ENCODE measurements at places on chromosomes 1 and 21.

DNA sequence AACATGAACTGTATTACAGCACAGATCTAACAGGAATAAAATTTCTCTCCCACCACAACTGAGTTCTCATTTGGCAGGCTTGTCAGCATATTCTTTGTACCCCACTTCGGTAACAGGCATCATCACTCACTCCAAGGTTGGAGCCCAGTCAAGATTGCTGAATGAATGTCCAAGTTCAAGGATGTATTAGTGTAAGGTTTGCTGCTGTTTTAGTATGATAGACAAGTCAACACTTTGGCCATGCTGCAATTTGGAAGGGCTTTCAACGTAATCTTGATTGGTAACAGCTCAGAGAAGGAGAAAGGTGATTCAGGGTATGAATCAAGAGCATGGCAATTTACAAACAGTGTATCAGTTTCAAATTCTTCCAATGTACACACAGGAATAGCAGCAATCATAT lies 6.8 kb downstream of the SSX2IP start:
- no peaks in the 10 kb centered on the region for H3K36me3 ChIP-seq
- H3K27ac ChIP-seq, result no peak overlapping the region

GRCh38 chr1:20893931-20894330 lies 106.8 kb upstream of the HP1BP3 start:
- DNase-seq, result no peak
- H3K4me1 ChIP-seq, result no peaks in the 10 kb centered on the region
- no peak overlapping the region for H3K27ac ChIP-seq
- peaks cover 18% of the 10 kb centered on the region for H3K36me3 ChIP-seq

DNA sequence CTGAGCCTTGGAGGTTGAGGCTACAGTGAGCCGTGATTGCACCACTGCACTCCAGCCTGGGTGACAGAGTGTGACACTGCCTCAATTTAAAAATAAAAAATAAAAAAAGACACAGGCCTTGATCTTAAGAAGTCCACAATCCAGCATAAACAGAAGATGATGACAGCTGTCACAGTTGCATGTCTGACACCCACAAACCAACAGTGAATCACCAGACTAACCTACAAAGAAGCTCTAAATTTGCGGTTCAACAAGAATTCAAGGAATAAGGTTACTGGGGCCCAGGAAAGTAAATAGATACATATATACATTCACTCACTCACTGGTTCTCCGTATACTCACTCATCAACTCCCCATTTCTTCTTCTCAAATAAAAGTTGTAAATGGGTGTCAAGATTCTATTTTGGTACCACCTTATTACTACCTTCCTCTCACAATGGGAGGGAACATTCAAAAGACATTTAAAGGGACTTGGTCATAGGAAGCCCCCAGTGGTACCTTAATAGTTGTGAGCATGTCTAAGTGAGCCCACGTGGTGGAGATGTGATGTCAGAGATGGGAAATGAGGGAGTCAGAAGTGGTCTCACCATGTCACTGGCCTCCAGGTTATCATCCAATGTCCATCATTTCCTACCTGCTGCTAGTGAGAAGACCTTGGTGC lies 66.9 kb upstream of the PRDX6 start:
- H3K27me3 ChIP-seq, result no peaks in the 10 kb centered on the region
- H3K4me3 ChIP-seq, result no peak overlapping the region
- H3K4me1 ChIP-seq, result peaks cover 6% of the 10 kb centered on the region
- H3K27ac ChIP-seq, result no peak overlapping the region
- DNase-seq, result no peak

DNA sequence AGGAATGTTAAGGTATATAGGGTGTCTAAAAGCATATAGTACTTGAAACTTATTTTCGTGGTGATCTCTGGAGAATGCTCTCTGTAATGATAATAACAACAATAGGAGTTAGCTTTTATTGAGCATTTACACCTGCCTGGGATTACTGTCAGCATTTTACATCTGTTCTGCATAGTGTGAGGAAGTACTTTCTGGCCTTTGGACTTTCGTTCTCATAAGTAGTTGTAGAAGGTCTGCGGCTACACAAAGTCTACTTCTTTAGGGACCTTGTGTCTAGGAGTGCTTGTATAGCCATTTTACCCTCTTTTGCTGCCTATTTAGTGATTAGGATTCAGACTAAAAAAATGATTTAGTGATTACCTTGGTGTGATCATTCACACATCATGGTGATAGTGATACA lies 103.6 kb upstream of the GPR52 start:
- DNase-seq, result no peak
- no peaks in the 10 kb centered on the region for H3K36me3 ChIP-seq
- H3K27me3 ChIP-seq, result no peaks in the 10 kb centered on the region
- H3K4me3 ChIP-seq, result no peak overlapping the region
- H3K4me1 ChIP-seq, result no peaks in the 10 kb centered on the region

DNA sequence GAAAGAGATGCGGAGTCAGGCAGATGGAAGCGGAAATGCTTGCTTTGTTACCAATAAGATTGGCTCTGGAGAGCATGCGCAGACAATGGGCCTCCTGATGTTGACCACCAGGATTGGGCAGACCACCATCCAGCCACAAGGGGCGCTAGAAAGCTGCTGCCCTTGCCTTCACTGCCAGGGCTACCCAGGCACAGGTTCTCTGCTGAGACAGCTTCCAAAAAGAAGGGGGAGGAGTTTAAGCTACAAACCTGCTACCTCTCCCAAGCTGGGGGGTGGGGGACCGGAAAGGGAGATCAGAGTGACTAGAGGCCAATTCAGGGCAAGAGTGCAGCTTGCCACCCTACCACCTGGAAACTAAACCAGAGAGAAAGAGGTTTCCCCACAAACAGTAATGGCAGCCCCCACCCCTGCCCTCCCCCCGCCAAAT lies 369.7 kb downstream of the RRAGC start:
- no peak overlapping the region for H3K27ac ChIP-seq
- H3K4me3 ChIP-seq, result no peak overlapping the region
- H3K36me3 ChIP-seq, result no peaks in the 10 kb centered on the region
- no peaks in the 10 kb centered on the region for H3K4me1 ChIP-seq

- no peaks in the 10 kb centered on the region for H3K27me3 ChIP-seq
- no peak overlapping the region for H3K4me3 ChIP-seq
- H3K36me3 ChIP-seq, result no peaks in the 10 kb centered on the region
- H3K4me1 ChIP-seq, result no peaks in the 10 kb centered on the region
- peak; percentile 31 for DNase-seq
- no peak overlapping the region for H3K27ac ChIP-seq
Measured at GRCh38 chr1:44079566-44079965, 39.1 kb upstream of the KLF17 start.

DNA sequence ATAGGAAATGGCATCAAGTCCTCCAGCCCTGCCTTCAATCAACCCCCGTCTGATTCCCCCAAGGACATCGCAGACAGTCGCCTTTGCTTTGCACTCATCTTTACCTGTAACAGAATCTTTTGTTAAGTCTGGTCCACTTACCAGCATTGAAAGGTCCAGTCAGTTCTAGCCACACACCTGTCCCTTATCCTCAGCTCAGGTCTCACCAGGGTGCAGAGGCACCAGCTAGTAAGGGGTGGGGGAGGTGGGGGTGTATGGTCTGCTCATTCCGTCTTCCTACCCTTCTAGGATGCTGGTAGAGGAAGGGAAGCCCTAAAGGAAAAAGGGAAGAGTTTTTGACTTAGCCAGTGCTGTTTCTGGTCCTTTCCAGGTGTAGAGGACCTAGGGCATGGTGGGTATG lies 427.7 kb downstream of the MATN1 start:
- peaks cover 2% of the 10 kb centered on the region for H3K27me3 ChIP-seq
- H3K27ac ChIP-seq, result no peak overlapping the region
- H3K4me3 ChIP-seq, result no peak overlapping the region

GRCh38 chr1:209767096-209767495 lies 11.2 kb downstream of the TRAF3IP3 start:
- peaks cover 13% of the 10 kb centered on the region for H3K4me1 ChIP-seq
- H3K4me3 ChIP-seq, result no peak overlapping the region
- no peak overlapping the region for H3K27ac ChIP-seq
- no peaks in the 10 kb centered on the region for H3K27me3 ChIP-seq

DNA sequence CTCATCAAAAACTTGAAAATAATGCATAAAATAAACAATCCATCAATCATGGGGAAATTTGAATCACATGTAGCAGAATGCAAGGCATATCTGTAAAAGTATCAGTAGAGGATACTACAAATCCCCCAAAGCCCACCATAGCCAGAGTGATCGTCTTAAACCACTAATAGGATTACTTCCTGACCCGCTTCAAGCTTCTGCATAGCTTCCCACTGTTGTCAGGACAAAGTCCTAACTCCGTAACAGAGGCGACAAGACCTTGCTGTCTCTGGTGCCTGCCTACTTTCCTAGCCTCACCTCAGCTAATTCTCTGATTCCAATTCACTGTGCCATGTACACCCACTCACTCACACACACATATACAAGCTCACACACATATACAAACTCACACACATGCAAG lies 161.2 kb upstream of the NFIA start:
- H3K27me3 ChIP-seq, result no peaks in the 10 kb centered on the region
- H3K36me3 ChIP-seq, result no peaks in the 10 kb centered on the region
- no peak overlapping the region for H3K4me3 ChIP-seq
- peaks cover 22% of the 10 kb centered on the region for H3K4me1 ChIP-seq
- no peak overlapping the region for H3K27ac ChIP-seq

DNA sequence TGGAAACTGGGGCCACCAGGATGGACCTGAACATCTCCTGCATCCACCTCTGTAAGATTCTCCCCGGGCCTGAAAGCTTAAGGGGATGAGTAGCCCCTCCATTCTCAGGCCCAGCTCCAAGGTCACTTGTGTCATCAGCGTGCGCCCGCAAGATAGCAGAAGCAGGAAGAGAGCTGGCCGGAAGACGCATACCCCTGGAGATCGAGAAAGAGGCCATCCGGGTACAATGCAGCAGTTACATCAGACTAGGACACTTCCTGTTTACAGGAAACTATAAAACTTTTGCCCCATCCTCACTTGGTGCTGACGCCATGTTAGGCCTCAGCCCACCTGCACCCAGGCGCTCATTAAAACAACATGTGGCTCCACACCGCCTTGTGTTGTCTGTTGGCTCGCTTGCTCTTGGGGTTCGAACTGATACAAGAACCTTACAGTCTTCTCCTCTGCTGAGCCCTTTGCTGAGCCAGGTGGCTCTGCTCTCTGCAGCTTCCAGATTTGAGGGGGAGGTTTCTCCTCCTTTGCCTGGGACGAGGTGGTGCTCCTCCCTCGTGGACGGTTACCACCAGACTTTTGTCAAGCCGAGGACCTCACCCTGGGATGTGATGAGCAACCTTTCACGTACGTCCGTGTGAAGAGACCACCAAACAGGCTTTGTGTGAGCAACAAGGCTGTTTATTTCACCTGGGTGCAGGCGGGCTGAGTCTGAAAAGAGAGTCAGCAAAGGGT lies 277.5 kb upstream of the C1orf174 start:
- no peaks in the 10 kb centered on the region for H3K36me3 ChIP-seq
- H3K27ac ChIP-seq, result no peak overlapping the region
- DNase-seq, result no peak
- H3K4me3 ChIP-seq, result no peak overlapping the region
- no peaks in the 10 kb centered on the region for H3K4me1 ChIP-seq
- H3K27me3 ChIP-seq, result peaks cover 8% of the 10 kb centered on the region

DNA sequence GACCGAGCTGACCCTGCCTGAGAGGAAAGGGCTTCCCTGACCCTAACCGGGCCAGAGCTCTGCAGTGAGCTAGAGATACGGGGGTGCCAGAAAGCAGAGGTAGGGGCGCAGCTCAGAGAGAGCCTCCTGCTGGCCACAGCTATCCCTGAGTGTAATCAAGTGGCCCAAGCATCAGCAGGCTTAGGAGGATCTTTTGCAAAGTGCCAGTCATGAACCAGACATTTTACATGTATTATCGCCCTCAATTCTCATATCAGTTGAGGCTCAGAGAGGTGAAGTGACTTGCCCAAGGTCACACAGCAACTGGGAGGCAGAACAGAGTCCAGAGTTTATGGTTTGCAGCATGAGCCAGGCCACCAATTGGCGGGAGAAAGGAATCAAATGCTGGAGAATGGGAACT lies 7.0 kb upstream of the ID3 start:
- H3K4me3 ChIP-seq, result no peak overlapping the region
- peaks cover 44% of the 10 kb centered on the region for H3K4me1 ChIP-seq
- H3K36me3 ChIP-seq, result no peaks in the 10 kb centered on the region
- H3K27ac ChIP-seq, result peak overlapping the region; percentile 42
- no peaks in the 10 kb centered on the region for H3K27me3 ChIP-seq
- DNase-seq, result no peak

DNA sequence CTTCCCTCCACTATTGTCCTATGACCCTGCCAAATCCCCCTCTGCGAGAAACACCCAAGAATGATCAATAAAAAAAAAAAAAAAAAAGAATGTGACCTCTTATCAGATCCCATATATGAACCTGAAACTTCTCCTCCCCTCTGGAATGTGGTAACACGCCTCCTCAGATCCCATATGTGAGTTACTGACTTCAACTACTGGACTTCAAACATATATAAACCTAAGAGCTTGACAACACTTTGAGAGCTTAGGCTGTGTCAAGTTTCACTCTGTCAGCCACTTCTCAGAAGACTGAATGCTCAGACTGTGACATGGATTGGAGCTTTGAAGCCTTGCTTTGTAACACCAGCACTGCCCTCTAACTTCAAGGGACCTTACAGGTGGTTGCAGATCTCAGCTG lies 148.4 kb downstream of the COP1 start:
- no peak overlapping the region for H3K27ac ChIP-seq
- H3K4me3 ChIP-seq, result no peak overlapping the region
- H3K36me3 ChIP-seq, result no peaks in the 10 kb centered on the region

DNA sequence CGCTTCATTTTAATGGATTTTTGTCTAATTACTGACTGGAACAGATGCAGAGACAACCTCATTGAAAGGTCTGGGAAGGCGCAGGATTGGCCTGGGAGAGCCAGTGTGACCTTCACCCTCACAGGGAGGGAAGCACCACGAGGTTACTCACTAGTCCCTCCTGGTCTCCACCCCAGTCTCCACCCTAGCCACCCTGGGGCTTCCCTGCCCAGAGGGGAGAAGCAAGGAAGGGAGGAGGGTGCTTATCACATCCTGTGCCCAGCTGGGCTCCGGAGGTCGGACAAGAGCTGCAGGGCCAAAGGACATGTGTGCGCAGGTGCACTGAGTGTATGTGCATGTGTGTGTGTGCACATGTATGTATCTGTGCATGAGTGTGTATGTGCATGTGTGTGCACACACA lies 220.1 kb upstream of the VAMP3 start:
- H3K27me3 ChIP-seq, result no peaks in the 10 kb centered on the region
- DNase-seq, result no peak
- H3K4me1 ChIP-seq, result peaks cover 29% of the 10 kb centered on the region

DNA sequence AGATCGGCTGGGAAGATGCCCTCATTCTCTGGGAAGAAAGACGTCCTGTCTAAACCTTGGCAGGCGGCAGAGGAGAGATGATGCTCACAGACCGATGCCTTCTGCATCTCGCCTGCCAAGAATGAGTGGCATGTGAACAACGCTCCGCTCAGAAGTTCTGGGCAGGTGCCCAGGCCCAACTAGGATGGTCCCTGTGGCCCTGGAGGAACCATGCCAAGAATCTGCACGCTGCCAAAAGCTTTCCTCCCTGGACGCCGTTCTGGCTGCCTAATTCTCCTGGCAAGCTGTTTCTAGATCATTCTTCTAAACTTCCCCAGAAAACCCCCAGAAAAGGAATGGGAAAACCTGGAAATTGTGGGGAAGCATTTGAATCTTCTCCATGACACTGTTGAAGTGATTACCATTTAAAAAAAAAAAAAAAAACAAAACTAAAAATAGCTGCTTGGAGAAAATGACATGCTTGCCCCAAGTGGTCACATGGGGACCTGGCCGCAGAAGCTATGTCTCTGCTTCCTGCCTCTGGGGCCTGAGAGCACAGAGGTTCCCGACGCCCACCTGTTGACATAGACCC lies 440.9 kb downstream of the PRDM2 start:
- H3K27ac ChIP-seq, result peak overlapping the region; percentile 84
- peaks cover 2% of the 10 kb centered on the region for H3K27me3 ChIP-seq
- DNase-seq, result peak; percentile 86
- H3K36me3 ChIP-seq, result no peaks in the 10 kb centered on the region

Measured in muscle of leg (tissue), 16 donors.